Fibroblast of skin of back (primary cell): ENCODE measurements at places on chromosomes 3 and 15.
A peak's percentile ranks its signal among the peaks of the same experiment; 100 is the strongest.

DNA sequence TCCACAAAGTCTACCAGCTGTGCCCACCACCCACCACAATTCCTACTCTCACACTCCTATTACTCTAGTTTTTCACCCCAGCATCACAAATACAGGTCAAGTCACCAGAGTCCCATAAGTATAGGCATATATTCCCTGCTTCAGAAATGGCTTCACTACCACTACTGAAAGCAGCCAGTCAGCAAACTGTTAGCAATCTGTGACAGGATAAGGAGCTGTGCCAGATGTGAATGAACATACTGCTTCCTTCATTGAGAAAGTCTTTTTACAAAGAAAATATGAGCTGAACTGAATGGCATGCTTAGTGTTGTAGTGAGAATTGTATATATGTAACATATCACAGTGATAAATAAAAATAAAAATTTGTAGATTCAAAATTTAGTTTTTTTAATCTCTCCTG is 76.8 kb downstream of the C3orf85 start:
- DNase-seq: no peak

- peak; percentile 71 for DNase-seq
These were observed 95.4 kb downstream of the PLOD2 start for GRCh38 chr3:146065573-146066006.

GRCh38 chr3:151395806-151396205 is 11.3 kb upstream of the P2RY12 start:
- DNase-seq: peak; percentile 61

- DNase-seq: peak; percentile 56
These were observed 440.9 kb downstream of the FOXP1 start for GRCh38 chr3:71142441-71143161.

DNA sequence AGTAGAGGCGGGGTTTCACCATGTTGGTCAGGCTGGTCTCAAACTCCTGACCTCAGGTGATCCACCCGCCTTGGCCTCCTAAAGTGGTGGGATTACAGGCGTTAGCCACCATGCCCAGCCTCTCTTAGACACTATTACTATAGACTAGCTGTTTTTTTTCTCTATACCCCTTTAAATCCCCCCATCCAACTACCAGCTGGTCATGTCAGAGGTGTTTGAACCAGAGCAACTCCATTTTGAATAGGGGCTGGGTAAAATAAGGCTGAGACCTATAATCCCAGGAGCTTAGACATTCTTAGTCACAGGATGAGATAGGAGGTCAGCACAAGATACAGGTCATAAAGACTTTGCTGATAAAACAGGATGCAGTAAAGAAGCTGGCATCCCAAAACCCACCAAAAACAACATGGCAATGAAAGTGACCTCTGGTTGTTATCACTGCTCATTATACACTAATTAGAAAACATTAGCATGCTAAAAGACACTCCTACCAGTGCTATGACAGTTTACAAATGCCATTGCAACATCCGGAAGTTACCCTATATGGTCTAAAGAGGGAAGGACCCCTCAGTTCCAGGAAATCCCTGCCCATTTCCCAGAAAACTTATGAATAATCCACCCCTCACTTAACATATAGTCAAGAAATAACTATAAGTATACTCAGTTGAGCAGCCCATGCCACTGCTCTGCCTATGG is 57.8 kb upstream of the GPD1L start:
- DNase-seq: no peak

DNA sequence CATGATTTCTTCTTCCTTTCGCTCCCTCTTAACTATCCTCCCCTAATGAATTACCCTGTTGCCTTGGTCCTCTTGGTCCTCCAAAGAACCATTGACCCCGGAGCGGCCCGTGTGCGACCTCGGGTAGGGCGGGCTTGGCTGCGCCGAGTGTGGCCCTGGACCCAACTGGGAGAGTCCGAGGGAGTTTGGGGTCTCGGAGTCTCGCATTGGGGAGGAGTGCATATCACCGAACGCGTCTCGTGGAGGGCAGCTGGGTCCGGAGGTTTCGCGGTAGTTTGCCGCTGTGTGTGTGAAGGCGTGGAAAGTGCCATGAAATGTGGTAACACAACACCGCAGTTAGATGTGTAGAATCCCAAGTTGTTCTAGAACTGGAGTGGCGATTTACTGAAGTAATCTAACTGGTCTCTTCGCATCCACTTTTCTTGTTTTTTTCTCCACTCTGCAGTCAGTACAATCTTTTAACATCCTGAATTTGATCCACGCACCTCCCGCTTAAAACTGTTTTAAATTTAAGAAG is 363 bp downstream of the GTF2E1 start:
- DNase-seq: peak; percentile 27

DNA sequence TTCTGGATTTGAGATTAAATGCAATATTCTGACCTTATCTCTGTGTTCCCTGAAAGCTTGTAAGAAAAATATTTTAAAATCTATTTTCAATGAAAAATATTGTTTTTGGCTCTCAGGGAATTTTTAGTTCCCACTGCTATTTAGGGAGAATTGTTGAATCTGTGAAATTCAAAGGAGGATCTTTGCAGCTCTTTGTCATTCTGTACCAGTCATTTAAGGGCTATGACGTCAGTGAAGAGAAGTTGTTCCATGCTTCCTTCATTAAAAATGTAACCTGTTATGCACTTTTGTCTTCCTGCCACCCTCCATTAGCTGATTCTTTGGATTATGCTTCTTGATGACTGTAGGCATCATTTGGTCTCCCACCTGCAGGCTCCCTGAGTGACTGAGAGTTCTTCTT is 427.8 kb upstream of the C2CD4B start:
- DNase-seq: peak; percentile 48

GRCh38 chr3:65935724-65936123 is 103.0 kb downstream of the MAGI1 start:
- no peak for DNase-seq

- DNase-seq: no peak
These were observed 80.8 kb upstream of the PROK2 start for GRCh38 chr3:71865727-71866126.

- DNase-seq: peak; percentile 19
These were observed 47.2 kb downstream of the MCF2L2 start for GRCh38 chr3:183381179-183381578.

- peak; percentile 11 for DNase-seq
These were observed 406.1 kb upstream of the ALCAM start for GRCh38 chr3:104960579-104960978.

DNA sequence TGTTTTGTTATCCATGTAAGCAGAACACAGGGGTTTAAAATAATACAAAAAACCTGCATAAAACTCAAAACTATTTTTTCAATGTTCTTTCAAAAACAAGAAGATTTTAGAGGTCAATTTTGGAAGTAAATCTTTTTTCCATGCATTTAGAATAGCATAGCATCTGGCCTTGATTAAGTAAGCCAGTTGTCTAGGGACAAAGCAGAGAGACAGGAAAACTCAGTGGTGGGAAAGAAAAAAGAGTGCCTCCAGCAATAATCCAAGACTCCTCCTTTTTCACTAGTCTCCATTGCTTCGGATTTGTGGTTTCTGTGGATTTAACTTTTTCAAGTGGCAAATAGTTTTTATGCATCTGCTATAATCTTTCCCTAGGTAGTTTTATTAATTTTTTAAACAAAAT is 88.9 kb downstream of the SUCNR1 start:
- DNase-seq: peak; percentile 45

- no peak for DNase-seq
These were observed 127.3 kb upstream of the PRICKLE2 start for GRCh38 chr3:64352639-64352992.

- no peak for DNase-seq
These were observed 88.6 kb downstream of the THSD4 start for GRCh38 chr15:71203586-71204474.

GRCh38 chr3:111594781-111595180 is 365 bp downstream of the ZBED2 start:
- DNase-seq: no peak

- no peak for DNase-seq
These were observed 586.1 kb downstream of the MECOM start for GRCh38 chr3:169077394-169077906.

DNA sequence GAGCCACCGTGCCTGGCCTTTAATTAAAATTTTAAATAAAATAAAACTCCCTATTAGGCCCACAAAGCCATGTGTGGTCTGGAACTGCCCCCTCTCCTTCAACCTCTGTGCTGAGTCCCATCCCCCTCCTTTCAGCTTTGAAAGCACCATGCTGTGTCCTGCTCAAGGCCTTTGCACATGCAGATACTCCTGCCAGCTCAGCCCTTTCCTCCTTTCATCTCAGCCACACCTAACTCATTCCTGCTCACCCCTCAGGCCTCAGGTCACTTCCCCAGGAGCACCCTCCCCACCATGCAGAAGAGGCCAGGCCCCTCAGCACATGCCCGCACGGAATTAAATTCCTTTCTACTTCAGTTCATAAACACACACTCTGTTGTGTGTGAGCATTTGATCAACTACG is 28.1 kb downstream of the ATRIP start:
- DNase-seq: no peak
